ENCODE measurements at places on chromosomes 6 and 20. TPM values are rescaled to one million over a fixed set of nuclear protein-coding genes. Genes with fewer than 3 reads are reported as not detected.

GRCh38 chr6:100088009-100088408 is 94.0 kb upstream of the MCHR2 start:
- no peaks in the 10 kb centered on the region for H3K36me3 ChIP-seq
- no peak overlapping the region for H3K4me3 ChIP-seq
- no peak overlapping the region for H3K27ac ChIP-seq
- H3K27me3 ChIP-seq = no peaks in the 10 kb centered on the region
- no peak for DNase-seq
- no peaks in the 10 kb centered on the region for H3K4me1 ChIP-seq

DNA sequence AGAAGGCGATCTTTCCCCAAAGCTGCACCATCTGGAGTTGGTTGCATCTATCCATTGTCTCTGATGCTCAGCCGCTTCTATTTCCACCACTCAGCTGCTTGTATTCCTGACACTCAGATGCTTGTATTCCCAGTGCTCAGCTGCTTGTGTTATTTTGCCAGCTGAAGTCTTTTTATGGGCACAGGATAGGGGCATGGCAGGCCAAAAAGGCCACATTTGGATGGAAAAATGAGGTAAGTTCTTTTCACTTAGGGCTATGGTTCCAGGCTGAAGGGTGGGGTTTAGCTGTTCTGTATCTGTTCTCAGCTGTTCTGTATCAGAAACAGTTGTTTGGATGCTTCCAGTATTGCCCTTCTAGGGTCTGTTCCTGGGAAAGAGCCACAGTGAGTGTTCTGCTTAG is 944.9 kb downstream of the QKI start:
- DNase-seq = no peak
- no peaks in the 10 kb centered on the region for H3K36me3 ChIP-seq
- no peaks in the 10 kb centered on the region for H3K27me3 ChIP-seq

DNA sequence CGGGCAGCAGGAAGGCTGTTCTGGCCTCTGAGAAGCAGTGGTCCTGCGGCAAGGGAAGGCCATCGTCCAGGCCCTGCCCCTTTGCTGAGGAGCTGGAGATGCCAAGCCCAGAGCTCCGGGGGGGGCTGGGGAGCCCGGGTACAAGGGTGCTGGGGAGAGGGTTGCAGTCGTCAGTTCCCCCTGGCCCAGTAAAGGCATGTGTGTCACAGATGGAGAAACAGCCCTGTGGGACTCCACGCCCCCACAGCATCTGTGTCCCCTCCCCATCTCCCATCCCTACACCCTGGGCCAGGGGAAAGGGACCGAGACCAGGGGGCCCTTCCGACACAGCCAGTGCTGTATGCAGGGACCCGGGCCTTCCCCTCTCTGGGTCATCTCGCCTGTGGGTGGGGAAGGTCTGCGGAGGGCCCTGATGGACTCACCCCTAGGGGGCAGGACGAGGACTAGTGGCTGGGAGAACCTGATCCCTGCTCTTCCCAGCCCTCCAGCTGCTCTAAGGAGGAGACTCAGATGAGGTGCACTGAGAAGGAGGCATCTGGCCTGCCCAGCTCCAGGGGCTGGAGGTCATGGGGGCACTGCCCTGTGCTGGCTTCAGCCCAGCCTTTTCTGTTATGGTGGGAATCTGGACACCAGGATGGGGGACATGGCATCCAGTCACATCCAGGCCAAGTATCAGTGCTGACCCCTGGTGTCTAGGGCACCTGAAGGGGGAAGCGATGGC is 609 bp downstream of the MYL9 start:
- H3K4me3 ChIP-seq = peak overlapping the region; percentile 50
- no peak overlapping the region for H3K27ac ChIP-seq
- H3K4me1 ChIP-seq = no peaks in the 10 kb centered on the region
- no peaks in the 10 kb centered on the region for H3K36me3 ChIP-seq
- no peaks in the 10 kb centered on the region for H3K27me3 ChIP-seq

DNA sequence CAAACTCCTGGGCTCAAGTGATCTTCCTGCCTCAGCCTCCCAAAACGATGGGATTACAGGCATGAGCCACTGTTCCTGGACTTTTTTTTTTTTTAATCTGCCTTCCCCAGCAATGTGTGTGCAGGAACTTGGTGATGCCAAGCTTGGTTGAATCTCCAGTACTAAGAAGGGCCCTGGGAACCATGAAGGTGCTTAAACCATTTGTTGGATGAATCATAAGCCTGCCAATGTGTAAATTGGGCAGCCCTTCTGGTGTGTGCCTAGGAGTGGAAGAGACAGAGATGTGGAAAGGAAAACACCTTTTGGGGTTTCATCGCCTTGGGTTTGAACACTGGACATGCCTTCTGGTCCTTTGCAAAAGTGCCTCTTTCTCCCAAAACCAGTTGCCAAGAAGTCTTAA is 7.1 kb upstream of the SPO11 start:
- H3K36me3 ChIP-seq = no peaks in the 10 kb centered on the region
- H3K27ac ChIP-seq = no peak overlapping the region
- DNase-seq = no peak
- H3K4me1 ChIP-seq = no peaks in the 10 kb centered on the region

- peaks cover 20% of the 10 kb centered on the region for H3K36me3 ChIP-seq
- peaks cover 53% of the 10 kb centered on the region for H3K4me1 ChIP-seq
- DNase-seq = no peak
- H3K27ac ChIP-seq = peak overlapping the region; percentile 77
- H3K4me3 ChIP-seq = peak overlapping the region; percentile 43
- no peaks in the 10 kb centered on the region for H3K27me3 ChIP-seq
These were observed 66.6 kb downstream of the PREX1 start for GRCh38 chr20:48761023-48761785.

DNA sequence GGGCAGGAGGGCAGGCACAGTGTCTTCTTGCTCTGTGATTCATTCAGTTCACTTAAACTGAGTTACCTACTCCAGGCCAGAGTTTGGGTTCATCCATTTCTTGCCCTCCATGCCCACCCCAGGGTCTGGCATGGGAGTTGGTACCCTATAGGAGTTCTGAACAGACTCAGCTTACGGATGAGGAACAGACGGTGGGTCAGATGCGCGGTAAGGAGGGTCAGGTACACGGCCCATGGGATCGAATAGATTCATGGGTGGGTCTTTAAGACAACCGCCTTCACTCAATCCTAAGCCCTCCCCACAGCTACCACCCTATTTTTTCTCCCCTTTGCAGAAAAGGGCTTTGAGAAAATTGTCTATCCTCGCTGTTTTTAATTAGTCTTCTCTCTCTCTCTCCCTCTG is 13.1 kb upstream of the TRIB3 start:
- no peak for DNase-seq
- no peak overlapping the region for H3K4me3 ChIP-seq
- H3K4me1 ChIP-seq = peaks cover 10% of the 10 kb centered on the region
- H3K27me3 ChIP-seq = no peaks in the 10 kb centered on the region
- no peak overlapping the region for H3K27ac ChIP-seq
- H3K36me3 ChIP-seq = no peaks in the 10 kb centered on the region

GRCh38 chr6:25944688-25945574 is 14.4 kb upstream of the SLC17A2 start:
- H3K4me3 ChIP-seq = no peak overlapping the region
- H3K36me3 ChIP-seq = no peaks in the 10 kb centered on the region
- DNase-seq = peak; percentile 51
- H3K4me1 ChIP-seq = no peaks in the 10 kb centered on the region

DNA sequence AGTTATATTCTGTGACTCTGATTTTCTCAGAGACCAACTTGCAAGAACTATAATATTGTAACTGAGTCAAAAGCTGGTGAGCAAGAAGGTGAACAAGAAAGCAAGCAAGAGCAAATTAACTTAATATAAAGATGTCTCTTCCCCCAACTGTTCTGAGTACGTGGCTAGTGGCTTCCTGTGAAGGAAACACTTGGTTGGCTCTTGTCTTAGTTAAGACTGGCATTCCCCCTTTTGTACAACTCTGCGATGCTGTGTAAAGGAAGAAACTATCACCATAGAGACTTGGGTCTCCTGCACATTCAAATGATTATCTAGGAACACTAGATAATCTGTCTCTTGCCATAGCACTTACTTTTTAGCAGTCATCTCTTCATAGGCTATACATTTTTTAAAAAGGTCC is 47.3 kb upstream of the TNFAIP3 start:
- H3K4me1 ChIP-seq = peaks cover 29% of the 10 kb centered on the region
- H3K4me3 ChIP-seq = no peak overlapping the region
- H3K27me3 ChIP-seq = no peaks in the 10 kb centered on the region
- DNase-seq = peak; percentile 59

GRCh38 chr6:84095156-84095555 is 61.6 kb downstream of the MRAP2 start:
- no peaks in the 10 kb centered on the region for H3K36me3 ChIP-seq
- no peaks in the 10 kb centered on the region for H3K4me1 ChIP-seq
- H3K27ac ChIP-seq = no peak overlapping the region

GRCh38 chr6:169577974-169578373 is 123.9 kb downstream of the WDR27 start:
- no peak overlapping the region for H3K27ac ChIP-seq
- H3K4me3 ChIP-seq = no peak overlapping the region
- no peaks in the 10 kb centered on the region for H3K36me3 ChIP-seq
- no peaks in the 10 kb centered on the region for H3K27me3 ChIP-seq
- no peak for DNase-seq
- no peaks in the 10 kb centered on the region for H3K4me1 ChIP-seq

- no peaks in the 10 kb centered on the region for H3K4me1 ChIP-seq
- H3K36me3 ChIP-seq = no peaks in the 10 kb centered on the region
- H3K4me3 ChIP-seq = no peak overlapping the region
- peaks cover 3% of the 10 kb centered on the region for H3K27me3 ChIP-seq
These were observed 29.9 kb downstream of the JPH2 start for GRCh38 chr20:44157061-44157460.

DNA sequence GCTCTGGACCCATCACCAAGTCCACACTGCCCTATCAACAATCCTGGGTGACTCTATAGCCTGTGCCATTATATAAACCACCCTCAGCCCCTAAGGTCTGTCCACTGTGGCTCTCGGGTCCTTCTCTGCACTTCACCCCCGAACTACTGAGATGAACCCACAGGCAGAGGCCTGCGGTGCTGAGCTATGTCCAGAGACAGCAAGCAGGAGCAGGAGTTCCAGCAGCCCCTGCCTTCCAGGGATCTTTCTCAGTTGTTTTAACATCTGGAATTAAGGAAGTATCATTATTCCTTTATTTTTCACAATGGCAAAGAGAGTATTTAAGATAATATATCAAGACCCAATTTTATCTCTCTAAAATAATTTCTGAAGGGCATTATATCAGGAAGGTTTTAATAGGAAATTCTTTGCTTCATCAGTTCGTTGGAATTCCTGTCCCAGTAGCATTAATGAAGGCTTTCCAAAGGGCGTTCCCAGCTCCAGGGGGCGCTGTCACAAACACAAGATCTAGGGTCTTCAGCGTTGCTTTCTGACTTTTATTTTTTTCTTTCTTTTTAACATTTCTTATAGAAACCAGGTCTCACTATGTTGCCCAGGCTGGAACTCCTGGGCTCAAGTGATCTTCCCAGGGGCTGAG is 27.3 kb downstream of the RRBP1 start:
- DNase-seq = no peak
- no peak overlapping the region for H3K4me3 ChIP-seq
- no peaks in the 10 kb centered on the region for H3K27me3 ChIP-seq
- peaks cover 7% of the 10 kb centered on the region for H3K36me3 ChIP-seq

DNA sequence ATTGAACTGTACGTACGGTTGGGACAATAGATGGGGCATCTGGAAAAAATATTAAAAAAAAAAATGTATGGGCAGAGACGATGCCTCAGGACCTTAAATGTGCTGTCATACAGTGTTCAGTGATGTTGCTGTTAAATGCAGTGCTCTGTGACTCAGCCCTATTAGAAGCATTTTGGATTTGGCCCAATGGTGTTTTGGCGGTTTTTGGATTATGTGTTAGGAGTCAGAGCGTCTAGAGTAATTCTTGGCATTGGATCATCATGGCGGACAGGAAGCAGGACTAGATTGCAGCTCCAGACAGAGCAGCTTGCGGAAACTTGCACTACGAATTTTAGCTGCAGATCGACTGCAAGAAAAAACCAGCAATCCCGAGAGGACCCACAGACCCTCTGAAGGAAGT is 280.0 kb downstream of the SOX4 start:
- no peaks in the 10 kb centered on the region for H3K4me1 ChIP-seq
- DNase-seq = no peak
- H3K4me3 ChIP-seq = no peak overlapping the region

DNA sequence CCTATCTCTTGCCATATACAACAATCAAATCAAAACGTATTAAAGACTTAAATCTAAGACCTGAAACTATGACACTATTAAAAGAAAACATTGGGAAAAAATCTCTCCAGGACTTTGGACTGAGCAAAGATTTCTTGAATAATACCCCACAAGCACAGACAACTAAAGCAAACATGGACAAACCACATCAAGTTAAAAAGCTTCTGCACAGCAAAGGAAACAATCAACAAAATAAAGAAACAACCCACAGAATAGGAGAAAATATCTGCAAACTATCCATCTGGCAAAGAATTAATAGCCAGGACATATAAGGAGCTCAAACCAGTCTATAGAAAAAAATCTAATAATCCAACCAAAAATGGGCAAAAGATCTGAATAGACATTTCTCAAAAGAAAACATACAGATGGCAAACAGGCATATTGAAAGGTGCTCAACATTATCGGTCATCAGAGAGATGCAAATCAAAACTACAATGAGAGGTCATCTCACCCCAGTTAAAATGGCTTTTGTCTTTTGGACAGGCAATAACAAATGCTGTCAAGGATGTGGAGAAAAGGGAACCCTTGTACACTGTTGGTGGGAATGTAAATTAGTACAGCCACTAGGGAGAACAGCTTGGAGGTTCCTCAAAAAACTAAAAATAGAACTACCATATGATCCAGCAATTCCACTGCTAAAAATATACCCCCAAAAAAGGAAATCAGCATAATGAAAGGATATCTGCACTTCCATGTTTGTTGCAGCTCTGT is 76.2 kb downstream of the SNX5 start:
- no peak for DNase-seq
- H3K27me3 ChIP-seq = no peaks in the 10 kb centered on the region

DNA sequence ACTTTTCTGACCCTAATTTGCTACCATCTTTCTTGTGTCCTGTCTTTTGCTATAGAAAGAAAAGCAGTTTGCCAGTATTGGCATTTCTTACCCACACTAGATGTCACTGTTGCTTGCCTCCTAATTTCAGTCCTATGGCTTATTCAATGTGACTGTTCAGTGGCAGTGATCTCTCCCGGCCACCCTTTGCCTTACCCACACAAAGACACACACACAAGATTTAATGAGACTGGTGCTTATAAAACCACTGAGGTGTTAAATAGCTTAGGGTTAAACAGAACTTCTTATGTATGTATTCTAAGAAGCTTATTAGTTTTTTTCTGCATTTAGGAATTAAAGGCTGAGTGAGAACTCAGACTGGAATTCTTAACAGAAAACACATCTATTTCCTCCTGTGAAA is 233.6 kb upstream of the ASCC3 start:
- H3K27ac ChIP-seq = no peak overlapping the region
- DNase-seq = no peak
- H3K4me3 ChIP-seq = no peak overlapping the region
- H3K36me3 ChIP-seq = no peaks in the 10 kb centered on the region
- no peaks in the 10 kb centered on the region for H3K27me3 ChIP-seq

Gene HTR1E
- not detected for total RNA-seq

Gene OLIG3
- not detected for total RNA-seq

Gene ZSCAN23
- 1.6 TPM for total RNA-seq

Gene HMGCLL1
- total RNA-seq = not detected

All from GM12878 (cell line).